ENCODE measurements at places on chromosomes 2 and 18. TPM values are rescaled to one million over a fixed set of nuclear protein-coding genes. Genes with fewer than 3 reads are reported as not detected.

ABCB11 gene
- polyA plus RNA-seq = not detected

ACMSD gene
- not detected for polyA plus RNA-seq

MC4R gene
- 2.1 TPM for polyA plus RNA-seq

LYPD1 gene
- polyA plus RNA-seq = 104 TPM

PPP1R1C gene
- polyA plus RNA-seq = not detected

ATP8B1 gene
- polyA plus RNA-seq = not detected

ACVR1C gene
- 0.64 TPM for polyA plus RNA-seq

KCNK3 gene
- polyA plus RNA-seq = 14.0 TPM

MRPS9 gene
- polyA plus RNA-seq = 43.5 TPM

CYS1 gene
- not detected for polyA plus RNA-seq

SPC25 gene
- polyA plus RNA-seq = 1.8 TPM

GAREM1 gene
- 1.3 TPM for polyA plus RNA-seq

RNF144A gene
- 27.8 TPM for polyA plus RNA-seq

Measured in neural cell (in vitro differentiated cells).